NCI-H748 treated with DMSO at 0.1 percent for 48 hours (cell line): ENCODE measurements at places on chromosomes 3 and 15.

DNA sequence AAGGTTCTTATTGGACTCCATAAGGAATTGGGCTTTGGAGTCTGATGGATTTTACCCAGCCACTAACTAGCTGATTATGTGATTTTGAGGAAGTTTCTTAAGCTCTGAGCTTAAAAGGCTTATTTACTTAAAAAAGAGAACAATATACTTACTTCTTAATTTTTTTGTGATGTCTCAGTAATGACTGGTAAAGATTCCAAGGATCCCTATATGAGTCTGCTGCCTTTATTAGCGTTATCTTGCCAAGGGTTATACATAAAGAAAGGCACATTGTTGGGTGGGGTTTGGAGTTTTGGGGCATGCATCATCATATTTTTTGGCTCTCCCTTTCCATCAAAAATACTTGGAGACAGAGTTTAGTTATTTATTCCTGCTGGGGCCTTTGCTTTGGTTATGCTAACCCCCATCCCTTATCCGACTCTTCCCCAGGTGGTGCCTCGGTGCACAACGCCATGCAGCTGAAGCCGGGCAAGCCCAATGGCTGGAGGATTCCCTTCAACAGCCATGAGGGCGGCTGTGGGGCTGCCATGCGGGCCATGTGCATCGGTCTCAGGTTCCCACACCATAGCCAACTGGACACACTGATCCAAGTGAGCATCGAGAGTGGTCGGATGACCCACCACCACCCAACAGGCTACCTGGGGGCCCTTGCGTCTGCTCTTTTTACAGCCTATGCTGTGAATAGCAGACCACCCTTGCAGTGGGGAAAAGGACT lies 6.7 kb downstream of the ADPRH start:
- DNase-seq, result no peak

GRCh38 chr3:113117511-113118234 lies 93.7 kb upstream of the BOC start:
- DNase-seq, result no peak

GRCh38 chr3:44120721-44121582 lies 120.7 kb upstream of the TOPAZ1 start:
- DNase-seq, result no peak

- DNase-seq, result no peak
Observed at GRCh38 chr3:109831403-109831802, 494.1 kb upstream of the DPPA4 start.

DNA sequence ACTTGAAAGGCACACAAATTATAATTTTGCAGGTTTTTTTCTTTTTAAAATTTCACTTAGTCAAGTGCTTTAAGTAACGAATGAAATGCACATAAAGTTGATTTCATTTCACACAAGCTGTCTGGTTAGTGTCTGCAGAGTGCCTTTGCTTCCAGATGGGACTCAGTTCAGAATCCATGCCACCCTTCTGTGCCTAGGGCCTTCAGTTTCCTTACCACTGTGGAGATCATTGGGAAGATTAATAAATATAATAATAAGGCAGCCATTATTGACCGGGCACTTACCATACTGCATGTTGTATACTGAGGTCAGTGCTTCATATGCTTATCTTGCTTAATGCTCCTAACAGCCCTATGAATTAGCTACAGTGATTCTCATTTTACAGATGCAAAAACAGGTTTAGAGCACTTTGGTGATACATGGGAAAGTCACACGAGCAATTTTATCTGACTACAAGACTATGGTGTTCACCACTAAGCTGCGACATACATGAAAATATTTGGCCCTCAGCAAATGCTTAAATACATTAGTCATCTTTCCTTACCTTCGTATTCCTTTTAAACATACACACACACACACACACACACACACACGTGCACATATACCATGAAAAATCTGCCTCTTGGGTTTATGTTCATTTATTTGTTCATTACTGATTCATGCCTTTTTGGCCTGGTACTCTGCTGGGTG lies 3.1 kb downstream of the NMNAT3 start:
- no peak for DNase-seq

- DNase-seq, result no peak
Observed at GRCh38 chr3:71565976-71566375, 17.6 kb downstream of the FOXP1 start.

- no peak for DNase-seq
Observed at GRCh38 chr15:25682340-25682739, 180.8 kb downstream of the ATP10A start.

DNA sequence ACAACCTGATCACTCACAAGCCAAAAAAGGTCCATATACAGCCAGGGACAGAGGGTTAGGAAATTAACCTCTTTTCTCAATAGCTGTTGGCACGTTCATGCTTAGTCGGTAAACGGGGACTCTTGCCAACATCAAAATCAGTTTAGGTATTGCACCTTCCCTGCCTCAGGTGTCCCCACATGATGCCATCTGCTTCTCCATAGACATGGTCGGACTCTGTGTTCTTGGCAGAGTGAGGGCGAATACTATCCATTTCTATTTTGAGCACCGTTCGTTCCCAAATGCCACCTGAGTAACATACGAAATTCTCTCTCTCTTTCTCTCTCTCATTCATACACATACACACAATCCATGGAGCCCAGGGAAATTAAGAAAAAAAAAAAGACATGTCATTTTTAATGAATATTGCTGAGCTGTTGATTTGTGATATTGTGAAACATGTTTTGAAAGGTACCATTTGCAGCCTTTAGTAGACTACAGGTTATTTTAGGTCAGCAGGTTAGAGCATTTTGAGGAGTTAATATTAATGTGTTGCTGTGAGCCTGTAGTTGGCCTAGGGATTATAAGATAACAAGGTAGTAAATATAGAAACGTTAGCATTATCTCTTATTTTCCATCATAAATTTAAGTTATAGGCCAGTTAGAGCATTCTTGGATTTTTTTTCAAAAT lies 78.5 kb downstream of the GHSR start:
- DNase-seq, result no peak

DNA sequence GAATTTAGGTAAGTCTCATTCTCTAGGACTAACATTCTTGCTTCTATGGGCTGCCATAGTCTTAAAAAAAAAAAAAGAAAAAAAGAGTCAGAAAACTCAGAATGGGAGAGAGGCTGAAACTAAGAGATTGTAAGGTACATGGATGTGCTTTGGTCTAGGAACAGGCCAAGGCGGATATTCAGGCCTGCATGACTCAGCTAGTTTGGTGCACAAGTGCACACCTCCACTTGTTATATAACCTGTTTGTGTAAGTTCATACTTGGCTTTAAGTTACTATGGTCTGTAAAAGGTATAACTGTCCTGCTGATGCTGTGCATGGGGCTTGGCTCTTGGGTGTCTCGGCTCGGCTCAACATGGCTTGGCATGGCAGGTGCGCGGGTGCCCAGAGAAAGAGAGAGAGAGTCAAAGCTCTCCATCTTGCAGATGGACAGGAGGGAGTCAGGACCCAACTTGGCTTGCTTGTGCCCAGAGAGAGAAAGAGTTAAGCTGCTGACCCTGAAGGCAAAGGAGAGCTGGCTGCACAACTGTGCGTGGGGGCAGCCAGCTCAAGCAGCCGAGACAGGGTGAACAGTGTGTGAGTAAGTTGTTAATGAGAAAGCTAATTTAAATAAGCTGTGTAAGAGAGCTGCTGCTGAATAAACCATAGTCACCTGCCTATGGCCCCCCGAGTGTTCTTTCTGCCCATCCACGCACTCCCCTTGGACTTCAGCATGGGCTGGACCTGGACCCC lies 31.4 kb upstream of the CHRNB4 start:
- DNase-seq, result no peak

- DNase-seq, result peak; percentile 0
Observed at GRCh38 chr15:44289259-44289790, 806 bp downstream of the GOLM2 start.

DNA sequence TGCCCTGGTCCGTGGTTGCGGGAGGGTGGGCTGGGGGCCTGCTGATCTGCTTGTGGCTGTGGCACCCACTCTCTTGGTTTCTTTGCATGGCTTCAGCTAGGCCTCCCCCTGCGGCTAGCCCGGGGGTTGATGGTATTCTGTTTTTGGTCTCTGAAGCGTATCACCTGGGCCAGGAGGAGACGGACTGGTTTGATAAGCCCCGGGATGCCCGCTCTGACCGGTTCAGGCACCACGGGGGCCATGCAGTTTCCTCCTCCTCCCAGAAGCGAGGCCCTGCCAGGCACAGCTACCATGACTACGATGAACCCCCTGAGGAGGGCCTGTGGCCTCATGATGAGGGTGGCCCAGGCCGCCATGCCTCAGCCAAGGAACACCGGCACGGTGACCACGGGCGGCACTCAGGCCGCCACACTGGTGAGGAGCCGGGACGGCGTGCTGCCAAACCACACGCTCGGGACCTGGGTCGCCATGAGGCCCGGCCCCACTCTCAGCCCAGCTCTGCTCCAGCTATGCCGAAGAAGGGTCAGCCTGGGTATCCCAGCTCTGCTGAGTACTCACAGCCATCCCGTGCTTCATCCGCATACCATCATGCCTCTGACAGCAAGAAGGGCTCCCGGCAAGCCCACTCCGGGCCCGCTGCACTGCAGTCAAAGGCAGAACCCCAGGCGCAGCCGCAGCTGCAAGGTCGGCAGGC lies 11.3 kb upstream of the APEH start:
- no peak for DNase-seq

DNA sequence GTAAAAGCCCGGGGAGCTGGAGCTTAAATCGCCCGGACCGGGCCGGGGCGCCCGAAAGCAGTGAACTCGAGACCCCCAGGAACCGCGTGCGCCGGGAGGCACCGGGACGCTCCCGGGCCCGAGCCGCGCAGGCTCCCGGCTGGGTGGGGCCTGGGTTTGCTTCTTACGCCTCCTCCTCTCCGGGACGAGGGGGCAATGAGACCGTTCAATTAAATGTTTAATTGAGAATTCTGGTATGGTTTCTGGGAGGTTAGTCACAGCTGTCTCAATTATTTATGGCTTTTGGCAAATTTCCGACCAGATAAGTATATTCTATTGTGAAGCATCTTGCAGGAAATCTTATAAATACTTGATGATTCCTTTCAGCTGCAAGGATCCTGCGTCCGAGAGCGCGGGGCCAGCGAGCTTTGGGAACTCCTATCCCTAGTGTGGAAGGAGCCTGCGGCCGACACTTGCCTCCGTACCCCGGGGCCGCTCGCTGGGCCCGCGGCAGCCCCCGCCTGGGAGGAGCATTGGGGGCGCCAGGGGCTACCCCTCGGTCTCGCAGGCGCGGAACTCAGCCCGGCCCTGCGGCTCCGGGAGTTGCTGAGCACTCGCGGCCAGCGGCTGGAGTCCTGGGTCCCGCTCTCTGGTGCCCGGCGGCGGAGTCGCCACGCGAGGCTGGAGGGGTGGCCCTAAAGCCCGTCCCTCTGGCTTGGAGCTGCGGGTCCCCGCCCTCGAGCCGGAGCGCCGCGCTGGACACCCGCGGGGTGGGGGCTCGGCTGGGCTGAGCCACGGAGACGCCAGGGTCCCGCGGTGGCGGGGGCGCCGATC lies 10.3 kb downstream of the ISL2 start:
- no peak for DNase-seq

DNA sequence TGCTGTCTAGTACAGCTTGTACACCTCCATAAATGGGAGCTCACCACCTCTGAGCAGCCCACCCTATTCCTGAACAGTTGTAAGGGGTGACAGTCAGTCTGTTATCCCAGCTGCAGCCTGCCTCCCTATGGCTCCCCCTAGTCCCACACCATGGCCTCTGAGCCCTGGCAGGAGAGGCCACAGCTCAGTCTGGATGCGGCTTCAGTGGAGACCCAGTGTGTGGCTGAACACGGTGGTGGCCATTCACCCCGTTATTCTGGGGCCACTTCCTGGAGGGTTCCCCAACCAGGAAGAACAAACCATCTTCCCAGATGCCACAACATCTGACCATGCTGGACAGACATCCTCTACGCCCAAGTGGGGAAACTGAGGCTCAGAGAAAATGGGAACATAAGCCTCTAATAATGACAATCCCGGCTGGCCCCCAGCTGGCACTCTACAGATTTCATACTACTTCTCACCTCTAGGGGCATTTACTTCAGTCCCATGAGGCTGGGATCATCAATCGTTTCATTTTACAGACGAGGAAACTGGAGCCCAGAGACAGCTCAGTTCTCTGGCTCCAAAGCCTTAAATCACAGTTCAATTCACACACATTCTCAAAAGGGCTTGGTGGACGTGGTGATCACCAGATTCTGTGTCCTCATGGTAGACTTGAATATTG lies 9.2 kb upstream of the GRIP2 start:
- DNase-seq, result no peak

DNA sequence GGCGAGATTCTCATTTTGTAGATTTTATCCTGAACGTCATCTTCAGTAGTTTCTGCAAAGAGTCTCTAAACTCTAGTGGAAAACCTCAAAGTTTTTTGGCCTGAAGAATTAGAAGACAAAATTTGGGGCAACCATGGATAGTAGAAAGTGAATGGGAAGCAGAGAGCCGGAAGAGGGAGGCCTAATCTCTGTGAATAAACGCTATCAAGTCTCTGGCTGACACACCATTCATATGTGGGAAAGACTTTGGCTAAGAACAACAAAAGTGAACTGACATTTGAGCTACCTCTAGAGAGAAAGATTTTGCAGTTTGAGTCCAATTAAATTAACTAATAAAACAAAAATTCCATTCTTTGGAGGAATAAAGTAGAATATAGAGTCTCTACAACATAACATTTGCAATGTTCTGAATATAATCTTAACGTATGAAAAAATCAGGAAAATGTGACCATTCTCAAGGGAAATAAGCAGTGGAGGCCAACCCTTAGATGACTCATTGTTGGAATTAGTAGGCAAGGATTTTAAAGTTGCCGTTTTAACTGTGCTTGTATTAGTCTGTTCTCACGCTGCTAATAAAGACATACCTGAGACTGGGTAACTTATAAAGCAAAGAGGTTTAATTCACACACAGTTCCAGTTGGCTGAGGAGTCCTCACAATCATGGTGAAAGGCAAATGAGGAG lies 184.6 kb downstream of the C3orf38 start:
- DNase-seq, result no peak

- peak; percentile 60 for DNase-seq
Observed at GRCh38 chr3:113744941-113745755, 901 bp downstream of the NAA50 start.

GRCh38 chr3:10563396-10563795 lies 58.0 kb upstream of the ATP2B2 start:
- DNase-seq, result no peak

GRCh38 chr15:80292079-80292478 lies 40.1 kb upstream of the CTXND1 start:
- DNase-seq, result no peak

- no peak for DNase-seq
Observed at GRCh38 chr3:151859905-151860304, 13.5 kb upstream of the SUCNR1 start.

DNA sequence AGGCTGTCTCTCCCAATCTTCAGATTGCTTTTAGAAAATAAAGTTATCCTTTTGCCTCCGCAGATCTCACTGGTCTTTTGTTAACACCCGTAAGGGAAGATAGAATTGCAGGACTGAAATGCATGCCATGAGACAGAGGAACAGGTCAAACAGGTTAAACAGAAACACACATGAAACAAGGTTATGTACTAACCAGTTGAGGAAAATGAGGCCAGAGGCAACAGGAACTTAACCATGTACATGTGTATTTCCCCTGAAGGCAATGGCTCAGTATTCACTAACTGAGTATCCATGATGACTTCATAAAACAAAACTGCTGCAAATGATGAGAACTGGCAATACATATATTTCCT lies 169.1 kb upstream of the NSMCE3 start:
- DNase-seq, result no peak

- DNase-seq, result no peak
Observed at GRCh38 chr3:36248374-36248773, 131.9 kb upstream of the STAC start.
